ENCODE measurements at places on chromosomes 7 and 10.

DNA sequence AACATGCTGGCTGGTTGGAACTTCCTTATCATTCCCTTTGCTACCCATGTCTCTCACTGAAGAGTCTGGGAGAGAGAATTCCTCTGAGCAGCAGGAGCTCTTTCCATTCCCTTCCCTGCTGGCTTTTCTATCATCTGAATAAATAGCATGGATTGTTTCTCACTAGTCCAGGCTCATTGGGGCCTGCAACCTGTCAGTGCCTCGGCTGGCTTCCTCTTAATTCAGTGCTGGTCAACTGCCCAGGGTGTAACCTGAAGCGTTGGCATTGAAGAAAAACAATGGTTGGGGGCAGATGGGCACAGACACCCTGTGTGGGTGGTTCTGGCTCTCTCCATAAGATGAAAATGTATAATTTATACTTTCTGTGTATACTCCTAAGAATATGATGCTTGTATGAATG, 155.6 kb downstream of the ANLN start:
- no peak for DNase-seq

GRCh38 chr7:1012004-1012715, 29.2 kb downstream of the CYP2W1 start:
- DNase-seq: no peak

DNA sequence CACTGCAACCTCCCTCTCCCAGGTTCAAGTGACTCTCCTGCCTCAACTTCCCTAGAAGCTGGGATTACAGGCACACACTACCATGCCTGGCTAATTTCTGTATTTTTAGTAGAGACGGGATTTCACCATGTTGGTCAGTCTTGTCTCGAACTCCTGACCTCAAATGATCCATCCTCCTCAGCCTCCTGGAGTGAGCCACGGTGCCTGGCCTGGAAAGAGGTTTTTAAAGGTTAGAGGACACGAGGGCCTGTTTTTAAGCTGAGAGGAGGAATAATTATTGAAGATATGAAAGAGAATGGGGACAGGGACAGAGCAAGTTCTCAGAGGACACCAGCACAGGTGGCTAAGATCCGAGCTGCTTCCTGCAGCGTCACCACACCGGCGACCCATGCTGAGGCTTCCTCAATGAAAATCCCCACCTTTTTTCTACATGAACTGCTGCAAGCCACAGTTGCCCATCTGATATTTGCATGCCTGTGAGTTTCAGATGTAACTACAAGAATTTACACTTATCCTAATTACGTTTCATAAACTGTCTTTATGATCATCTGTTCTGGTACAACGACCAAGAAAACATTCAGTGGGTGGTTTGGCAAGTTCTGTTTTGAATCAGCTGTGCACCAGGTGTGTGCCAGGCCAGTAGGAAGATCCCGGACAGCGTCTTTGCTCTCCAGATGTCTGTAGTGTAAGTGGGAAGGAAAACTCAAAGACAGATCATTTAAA, 76.0 kb downstream of the HIP1 start:
- no peak for DNase-seq

DNA sequence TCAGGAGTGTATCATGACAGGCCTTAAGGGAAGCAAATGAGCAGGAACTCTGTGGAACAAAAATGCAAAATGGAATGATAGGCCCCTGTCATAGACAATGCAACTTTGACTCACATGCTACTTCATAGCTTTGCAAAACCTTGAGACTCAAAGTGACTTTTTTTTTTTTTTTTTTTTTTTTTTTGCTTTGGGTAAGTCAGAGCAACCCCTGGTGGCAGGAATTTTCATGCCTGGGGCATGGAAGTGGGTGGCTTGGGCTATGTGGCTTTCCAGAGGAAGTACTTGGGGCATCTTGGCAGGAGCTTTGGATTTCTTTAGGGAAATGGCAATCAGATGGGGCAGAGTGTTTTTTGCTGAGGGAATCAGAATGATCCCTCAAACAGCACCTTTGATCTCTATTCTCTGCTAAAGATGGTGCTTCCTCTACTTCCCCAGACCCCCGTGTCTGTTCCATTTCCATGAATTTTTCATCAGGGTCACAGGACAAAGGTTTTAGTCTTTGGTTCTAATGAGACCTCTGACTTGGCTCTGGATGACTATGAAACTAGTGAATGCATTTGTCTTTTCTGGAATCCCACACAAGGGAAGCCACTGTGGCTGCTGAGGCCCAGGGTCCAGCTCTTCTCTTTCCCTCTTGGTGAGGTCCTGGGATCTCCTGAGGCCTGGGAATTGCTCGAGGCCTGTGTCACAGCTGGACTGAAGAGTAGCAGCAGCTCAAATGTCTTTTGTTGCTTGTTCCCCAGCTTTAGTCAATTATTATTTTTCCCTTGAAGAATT, 62.8 kb downstream of the TACC2 start:
- no peak for DNase-seq

GRCh38 chr10:126128581-126128980, 232.2 kb downstream of the FANK1 start:
- DNase-seq: no peak

DNA sequence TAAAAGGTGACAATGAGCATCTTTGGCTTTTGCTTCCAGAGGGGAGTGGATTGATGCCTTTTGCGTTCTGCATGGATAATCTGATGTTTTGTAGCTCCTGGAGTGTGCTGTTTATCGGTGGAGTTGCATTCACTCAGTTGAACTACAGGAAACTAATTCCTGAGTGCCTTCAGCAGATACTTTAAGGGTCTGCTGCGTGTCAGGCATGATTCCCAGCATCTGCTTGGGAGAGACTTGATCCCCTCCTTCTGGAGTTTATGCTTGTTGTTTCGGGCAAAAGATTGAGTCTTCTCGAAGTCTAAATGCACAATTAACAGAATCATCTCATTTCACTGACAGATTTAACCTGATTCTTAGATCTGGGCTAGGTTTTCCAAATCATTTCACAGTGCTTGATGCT, 46.2 kb downstream of the CELF2 start:
- no peak for DNase-seq

DNA sequence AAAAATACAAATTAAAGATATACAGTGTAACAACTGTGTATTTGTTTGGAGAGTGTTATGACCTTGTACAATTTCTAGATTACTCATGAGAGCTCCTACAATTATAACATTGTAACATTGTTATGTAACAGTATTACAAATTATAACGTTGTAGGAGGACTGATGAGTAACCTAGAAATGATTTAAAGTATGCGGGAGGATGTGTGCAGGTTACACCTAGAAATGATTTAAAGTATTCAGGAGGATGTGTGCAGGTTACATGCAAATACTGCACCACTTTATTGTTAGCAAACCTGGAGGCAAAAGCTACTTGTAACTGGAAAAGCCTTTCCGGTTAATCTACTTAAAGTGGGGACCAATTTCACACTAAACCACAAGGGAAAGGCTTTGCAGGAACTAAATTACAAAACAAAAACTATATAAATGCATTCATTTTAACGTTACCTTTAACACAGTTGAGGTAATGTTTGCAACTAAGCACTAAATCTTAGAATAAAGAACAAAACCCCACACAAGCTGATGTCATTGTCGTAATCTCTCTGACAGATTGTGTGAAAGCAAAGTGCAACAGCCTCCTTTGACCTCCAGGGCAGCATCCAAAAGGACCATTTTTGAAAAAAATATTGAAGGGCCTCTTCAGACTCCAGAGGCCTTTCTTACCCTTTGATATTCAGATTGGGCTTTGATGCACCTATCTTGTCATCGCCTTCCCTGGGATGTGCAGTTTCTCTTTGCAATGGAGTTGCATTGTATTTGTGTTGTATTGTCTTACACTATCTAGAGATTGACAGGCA, 522.1 kb upstream of the FOXK1 start:
- no peak for DNase-seq

DNA sequence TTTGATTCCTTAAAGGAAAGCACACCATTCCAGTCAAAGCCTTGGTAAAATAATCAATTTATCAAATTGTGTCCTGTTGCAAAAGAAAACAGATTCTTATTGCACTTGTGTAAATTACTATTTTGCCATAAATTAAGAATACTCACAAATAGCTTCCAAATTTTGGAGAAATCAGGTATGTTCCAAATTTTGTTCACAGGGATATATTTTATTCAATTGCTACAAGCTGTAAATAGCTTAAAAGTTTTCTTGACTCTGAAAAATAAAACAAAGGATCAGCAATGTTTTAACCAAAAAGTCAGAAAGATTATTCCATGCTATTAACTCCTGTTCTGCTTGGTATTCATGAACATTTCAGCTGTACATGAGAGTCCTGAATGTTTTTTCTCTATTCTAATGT, 47.4 kb upstream of the CHST3 start:
- no peak for DNase-seq

GRCh38 chr7:124679586-124680225, 85.9 kb downstream of the GPR37 start:
- DNase-seq: no peak

DNA sequence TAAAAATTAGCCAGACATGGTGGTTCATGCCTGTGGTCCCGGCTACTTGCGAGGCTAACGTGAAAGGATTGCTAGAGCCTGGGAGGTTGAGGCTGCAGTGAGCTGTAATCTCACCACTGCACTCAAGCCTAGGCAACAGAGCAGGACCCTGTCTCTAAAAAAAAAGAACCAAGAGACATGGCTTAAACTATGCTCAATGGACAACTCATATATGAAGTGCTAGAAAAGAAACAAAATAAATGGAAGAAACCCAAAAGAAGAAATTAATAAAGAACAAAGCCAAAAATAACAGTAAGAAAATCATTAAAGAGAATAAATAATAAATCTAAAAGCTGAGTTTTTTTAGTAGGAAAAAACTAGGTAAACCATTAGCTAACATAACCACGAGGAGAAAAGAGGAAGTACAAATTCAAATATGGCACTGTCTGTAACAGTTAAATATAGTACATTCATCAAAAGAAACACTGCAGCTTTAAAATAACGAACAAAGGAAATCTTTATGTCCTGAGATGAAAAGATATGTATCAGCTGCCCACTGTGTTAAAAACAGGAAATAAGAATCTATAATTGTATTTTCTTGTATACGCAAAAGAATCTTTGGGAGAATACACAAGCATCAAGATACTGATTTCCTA, 48.7 kb downstream of the UPF2 start:
- DNase-seq: no peak

DNA sequence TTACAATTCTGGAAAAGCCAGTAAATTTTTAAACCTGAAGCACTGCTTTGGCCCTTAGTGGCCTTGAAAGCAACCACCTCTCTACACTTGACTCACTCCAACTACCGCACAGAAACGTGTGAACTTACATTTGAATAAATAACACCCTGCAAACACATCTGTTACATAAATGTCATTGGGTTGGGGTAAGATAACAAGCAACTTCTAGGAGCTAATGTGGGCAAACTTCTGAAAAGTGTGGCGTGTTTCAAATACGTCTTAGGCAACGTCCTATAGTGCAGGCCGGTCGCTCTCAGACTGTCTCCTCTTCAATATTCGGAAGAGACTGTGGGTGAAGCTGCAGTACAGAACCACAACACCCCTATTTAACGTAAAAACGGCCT, 474 bp downstream of the ORC5 start:
- DNase-seq: no peak

- no peak for DNase-seq
These were observed 2.7 kb upstream of the LHPP start for GRCh38 chr10:124458889-124459288.

GRCh38 chr10:17684537-17684936, 40.6 kb downstream of the STAM start:
- no peak for DNase-seq

DNA sequence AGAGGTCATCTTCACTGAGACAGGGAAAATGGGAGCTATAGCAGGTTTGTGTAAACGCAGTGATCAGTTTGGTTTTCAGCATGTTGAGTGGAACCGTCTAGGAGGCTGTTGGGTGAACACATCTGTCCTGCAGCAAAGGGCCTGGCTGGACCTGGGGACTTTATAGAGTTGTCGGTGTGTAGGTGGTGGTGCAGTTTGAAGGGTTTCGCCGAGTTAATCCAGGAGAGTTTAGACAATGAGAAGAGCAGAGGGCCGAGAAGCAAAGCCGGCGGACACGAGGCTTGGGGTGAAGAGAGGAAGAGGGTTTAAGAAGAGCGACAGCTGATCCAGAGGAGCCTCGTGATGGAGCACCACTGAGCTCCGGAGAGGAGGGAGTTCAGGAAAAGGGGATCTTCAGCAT, 39.1 kb downstream of the IL15RA start:
- no peak for DNase-seq

- no peak for DNase-seq
These were observed 34.5 kb upstream of the SFTPD start for GRCh38 chr10:79983286-79983909.

DNA sequence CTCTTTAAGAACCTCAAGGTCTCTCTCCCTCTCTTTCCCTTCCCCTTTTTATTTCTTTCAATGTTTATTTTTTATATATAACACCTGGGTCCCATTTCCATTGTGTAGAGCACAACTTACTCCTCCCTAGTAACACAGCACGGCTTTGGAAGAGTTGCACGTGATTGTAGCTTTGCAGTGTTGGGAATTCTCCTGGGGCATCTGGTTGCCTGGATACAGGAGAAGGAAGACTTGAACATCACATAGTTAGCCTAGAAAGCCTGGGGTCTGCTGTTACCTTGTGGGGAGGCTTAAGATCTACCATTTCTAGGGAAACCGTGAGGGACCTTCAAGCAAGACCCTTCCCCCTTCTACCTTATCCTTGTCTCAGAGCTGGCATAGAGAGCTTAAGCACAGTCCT, 41.1 kb upstream of the NFKB2 start:
- no peak for DNase-seq

- DNase-seq: no peak
These were observed 291.4 kb downstream of the TNS3 start for GRCh38 chr7:47290466-47290865.

- no peak for DNase-seq
These were observed 92.8 kb downstream of the CHN2 start for GRCh38 chr7:29287366-29287765.

GRCh38 chr7:142319970-142320369, 62.1 kb upstream of the PRSS58 start:
- DNase-seq: no peak

DNA sequence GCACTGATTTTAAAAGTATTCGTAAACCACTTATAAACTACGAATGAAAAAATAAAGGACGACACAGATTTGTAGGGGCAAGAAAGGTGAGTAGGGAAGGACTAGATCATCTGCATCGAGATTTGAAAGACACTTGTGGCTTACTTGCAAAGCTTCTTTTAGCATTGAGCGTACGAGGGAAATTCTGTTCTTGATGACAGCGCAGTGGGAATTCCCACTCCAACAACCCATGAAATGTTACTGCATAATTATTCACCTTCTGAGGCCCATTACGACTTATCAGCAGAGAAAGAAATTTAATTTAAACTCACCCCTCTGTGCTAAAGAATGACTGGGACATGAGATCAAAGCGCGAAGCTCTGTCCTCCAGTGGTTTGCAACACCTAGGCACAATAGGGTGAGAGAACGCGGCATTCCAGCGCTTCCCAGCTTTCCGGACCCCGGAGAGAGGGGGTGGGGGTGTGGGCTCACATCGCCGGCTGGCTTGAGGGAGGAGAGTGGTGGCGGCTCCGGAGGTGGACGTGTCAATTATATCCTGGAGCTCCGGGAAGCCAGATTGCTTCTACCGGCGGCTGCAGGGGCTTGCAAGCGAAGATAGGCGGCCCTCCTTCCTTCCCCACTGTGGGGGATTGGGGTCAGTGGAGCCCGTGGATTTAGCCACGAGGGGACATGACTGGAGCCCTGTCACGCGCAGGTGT, 10.3 kb downstream of the SP8 start:
- DNase-seq: no peak

GRCh38 chr10:25049966-25050365, 33.6 kb downstream of the THNSL1 start:
- no peak for DNase-seq

GRCh38 chr7:82445271-82445670, 1.7 kb upstream of the CACNA2D1 start:
- no peak for DNase-seq

All from stimulated activated CD8-positive, alpha-beta memory T cell treated with anti-CD3 and anti-CD28 coated beads, Interleukin-12 subunit alpha, Interleukin-12 subunit beta, amount 100 ng/mL, for 1 hour (primary cell).